ENCODE measurements at places on chromosomes 1 and 21.
A peak's percentile ranks its signal among the peaks of the same experiment; 100 is the strongest.

DNA sequence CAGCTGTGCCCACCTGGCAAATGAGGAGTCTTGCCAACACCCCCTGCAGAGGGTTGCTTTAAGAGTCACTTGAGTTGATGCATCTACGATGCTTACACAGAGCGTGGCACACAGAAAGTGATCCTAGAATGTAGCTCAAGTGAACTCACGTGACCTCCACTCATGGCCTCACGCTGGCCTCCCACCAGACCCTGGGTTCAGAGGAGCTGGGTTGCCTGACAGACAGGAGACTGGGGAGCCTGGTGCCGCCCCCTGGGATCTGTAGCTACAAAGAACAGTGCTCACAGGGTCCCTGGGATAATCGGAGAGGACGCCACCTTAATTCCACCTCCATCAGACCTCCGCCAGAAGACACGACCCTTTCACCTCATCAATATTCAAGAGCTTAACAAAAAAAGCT is 81.4 kb upstream of the CASZ1 start:
- DNase-seq, result no peak

DNA sequence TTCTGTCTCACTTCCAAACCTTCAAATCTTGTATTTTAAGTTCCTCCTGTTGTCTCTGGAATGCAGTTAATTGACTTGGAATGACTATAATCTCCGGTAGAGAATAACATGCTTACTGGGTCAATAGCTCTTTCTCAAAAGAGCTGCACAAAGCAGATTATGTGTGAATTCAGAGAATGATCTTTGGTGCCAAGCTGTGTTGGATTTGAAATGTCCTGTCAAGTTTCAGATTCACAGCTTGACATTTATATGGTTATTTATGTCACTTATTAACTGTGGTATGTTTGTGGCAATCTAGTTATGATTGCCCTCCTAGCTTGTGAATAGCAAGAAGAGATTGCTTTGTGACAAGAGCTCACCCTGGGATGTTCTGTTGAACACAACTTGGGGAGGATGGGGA is 128.3 kb upstream of the KCNE2 start:
- DNase-seq, result no peak

DNA sequence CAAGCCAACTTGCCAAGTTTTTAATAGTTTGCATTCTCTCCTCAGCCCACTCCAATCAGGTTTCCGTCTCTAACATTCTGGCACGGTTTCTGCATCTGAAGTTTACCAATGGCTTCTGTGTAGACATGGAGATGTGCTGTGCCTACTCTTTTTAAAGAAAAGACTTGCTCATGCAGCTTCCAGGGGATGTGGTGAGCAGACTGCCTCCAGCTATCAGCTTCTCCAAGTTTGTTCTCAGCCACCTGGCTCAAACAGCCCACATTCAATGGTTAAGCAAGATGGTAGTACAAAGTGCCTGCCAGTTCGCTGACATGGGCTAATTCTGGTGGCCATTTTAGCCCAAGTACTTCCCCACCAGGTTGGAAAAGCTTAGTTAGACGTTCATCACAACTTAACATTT is 465.3 kb downstream of the NEGR1 start:
- DNase-seq, result no peak

GRCh38 chr1:25613091-25613490 is 3.5 kb upstream of the MAN1C1 start:
- no peak for DNase-seq

DNA sequence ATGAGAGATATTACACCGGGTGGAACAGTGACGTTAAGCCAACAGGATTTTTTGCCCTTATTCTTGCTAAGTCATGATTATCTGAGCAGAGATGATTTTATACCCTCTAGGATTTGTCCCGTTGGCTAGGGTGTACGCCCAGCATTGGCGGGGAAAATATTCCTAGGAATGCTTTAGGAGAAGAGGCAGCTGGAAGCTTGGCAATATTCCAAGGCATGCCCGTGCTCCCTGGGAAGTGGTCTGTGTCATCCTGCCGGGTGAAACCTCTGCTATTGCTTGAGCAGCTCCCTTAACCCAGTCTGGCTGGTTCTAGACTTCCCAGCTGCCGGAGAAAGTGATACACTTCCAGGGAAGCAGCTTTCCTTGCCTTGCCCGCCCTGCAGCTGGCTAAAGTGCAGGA is 16.2 kb downstream of the CHRNB2 start:
- no peak for DNase-seq

DNA sequence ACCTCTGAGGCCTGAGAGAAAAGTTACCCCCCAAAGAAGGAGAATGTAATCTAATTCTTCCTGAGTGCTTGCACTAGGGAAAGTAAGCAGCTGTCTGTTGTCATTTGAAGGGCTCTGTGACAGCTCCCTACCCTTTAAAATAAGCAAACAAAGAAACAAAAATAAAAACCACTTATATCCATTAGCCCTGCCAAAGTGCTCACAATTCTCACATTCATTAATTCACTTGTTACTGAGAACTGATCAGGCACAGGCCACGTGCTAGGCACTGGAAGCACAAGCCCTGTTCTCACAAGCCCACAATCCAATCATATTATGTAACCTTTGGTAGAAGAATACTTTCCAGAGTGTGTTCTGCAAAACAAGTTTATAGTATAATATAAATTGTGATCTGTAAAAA is 199.4 kb downstream of the ZC3H11B start:
- no peak for DNase-seq

GRCh38 chr1:91958926-91959325 is 9.7 kb downstream of the BRDT start:
- DNase-seq, result no peak

DNA sequence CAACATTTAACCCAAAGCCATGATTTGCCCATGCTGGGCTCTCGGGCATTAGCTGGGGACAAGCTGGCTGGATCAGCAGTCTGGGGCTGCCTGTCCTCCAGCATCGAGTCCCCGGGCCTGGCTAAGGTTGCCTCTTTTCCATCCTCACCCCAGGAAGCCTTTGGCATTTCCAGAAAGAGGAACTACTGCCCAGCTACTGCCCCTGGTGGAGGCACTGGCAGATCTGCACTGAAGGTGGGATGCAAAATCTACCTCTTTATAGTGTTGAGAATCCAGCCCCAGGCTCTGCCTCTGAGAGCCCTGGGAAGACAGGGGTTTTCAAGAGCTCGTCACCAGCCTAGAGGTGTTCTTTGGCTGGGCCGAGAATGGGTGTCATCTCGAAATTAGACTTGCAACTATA is 635.9 kb downstream of the MATN1 start:
- DNase-seq, result peak; percentile 23

DNA sequence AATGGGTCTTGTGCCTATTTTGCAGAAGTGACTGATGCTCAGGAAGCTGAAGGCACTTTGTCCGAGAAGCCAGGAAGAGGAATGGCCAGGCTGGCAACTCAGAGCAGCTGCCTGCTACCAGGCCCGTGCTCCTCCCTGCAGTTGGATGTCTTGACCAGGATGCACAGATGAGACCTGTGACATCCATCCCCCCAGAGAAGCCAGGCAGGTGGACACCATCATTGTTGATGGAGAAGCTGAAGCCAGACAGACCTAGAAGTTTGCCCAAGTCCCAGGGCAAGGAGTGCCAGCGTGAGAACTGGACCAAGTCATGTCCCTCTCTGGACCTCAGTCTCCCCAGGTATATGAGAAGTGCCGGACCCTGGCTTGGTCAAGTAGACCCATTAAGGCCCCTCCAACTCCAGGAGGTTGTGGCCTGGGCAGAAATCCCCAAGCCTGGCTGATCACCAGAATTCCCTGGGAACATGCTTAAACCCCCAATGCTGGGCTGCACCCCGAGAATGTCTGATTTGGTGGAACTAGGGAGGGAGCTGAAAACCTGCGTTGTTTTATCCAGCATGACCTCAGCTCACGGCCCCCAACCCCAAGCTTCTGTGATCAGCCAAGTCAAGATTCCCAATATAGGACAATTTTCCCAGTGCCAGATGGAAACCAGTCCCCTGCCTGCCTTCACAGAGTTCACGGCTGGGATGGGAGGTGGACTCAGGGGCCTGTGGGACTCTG is 82.4 kb downstream of the CAMK2N1 start:
- no peak for DNase-seq

- DNase-seq, result no peak
These were observed 46.0 kb downstream of the DPH5 start for GRCh38 chr1:100979631-100980030.

GRCh38 chr21:44763451-44764318 is 37.9 kb downstream of the UBE2G2 start:
- DNase-seq, result no peak

GRCh38 chr1:9183898-9184297 is 50.7 kb upstream of the H6PD start:
- DNase-seq, result no peak
